DMS79 treated with DMSO at 0.1 percent for 48 hours (cell line): ENCODE measurements at places on chromosomes 6 and 20.

DNA sequence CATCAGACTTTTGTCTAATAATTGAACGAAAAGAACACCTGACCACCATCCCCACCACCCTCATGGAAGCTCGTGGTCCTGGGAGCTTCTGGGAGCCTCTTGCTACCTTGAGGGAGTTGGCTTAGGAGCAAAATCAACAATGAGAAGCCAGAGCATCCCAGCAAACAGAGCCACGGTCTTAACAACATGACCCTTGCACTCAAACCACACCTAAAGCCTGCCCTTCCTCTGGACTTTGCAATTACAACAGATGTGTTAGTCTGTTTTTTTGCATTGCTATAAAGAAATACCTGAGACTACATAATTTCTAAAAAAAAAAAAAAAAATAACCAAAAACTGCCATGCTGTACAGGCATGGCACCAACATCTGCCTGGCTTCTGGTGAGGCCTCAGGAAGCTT, 9.5 kb upstream of the RBM24 start:
- DNase-seq, result no peak

DNA sequence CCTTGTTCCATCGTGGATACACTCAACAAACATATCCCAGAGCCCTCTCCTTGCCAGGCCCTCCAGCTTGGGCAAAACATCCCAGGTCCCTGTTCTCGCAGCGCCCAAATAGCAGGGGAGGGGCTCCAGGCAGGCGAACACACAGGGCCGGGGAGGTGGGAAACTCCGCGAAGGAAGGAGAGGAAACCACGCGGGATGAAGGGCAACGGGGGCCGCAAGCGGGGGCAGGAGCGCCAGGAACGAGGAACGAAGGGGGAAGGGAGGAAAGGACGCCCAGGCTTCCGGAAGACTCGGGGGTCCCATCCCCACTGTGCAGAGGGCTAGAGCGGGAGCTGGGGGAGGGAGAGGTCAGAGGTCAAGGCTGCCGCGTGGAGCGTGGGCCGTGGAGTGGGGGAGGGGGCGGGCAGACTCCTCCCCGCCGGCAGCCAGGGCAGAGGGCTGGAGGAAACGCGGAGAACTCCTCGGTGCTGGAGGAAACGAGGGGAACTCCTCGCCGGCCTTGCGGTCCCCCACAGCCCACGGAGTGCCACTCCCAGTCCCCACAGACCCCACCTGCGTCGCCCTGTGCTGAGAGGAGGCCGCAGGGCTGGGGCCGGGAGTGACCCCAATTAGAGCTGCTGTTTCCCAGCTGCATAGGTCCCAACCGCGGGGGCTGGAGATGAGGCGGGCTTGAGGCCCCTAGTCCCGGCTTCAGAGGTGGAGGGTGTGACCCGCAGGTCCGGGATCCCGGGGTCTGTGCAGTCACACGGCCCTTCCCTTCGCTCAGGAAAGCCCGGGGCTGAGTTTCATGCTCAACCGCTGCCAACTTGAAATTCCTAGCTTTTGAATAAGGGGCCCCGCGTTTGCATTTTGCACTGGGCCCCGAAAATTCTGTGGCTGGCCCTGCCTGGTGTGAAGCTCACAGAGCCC, 1.2 kb upstream of the RBM38 start:
- no peak for DNase-seq

DNA sequence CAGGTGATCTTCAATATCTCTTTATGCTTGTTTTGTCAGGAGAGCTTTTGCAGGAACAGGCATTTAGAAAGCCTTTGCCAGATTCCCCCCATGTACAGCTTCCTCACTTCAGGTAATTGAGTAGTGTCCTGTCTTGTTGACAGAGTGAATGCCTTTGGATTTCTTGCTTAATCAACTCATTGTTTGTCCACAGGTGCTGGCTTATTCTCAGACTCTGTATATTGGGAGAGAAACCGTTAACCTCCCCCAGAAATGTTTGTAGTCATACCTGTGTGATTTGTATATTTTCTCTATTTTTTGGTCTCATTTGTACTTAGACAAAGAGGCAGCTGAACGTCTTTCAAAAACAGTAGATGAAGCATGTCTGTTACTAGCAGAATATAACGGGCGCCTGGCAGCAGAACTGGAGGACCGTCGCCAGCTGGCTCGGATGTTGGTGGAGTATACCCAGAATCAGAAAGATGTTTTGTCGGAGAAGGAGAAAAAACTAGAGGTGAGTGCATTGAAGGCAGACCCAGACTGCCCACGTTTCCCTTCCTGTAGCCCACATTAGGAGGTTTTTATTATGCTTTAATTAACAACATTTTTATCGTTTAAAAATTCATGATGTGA, 32.3 kb downstream of the RPRD1B start:
- no peak for DNase-seq

GRCh38 chr6:25042036-25042521, 106.3 kb upstream of the RIPOR2 start:
- DNase-seq, result peak; percentile 64

DNA sequence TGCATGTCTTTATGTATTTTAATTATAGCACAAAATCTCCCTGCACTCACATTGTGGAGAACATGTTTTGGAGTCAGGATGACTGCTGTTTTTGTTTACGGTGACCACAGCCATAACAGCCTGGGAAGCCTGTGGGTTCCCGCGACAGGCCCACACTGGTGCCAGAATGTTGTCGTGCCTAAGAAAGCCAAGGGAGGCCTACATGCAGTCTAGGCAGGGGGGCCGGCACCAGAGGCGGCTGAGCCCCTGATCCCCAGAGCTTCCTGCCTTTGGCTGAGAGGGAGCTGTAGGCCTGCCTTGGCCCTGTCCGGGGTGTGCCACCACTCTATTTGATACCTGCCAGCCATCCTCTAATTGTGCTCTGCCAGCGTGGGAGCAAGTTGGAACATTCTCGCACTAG, 46.7 kb downstream of the TBC1D7 start:
- no peak for DNase-seq

DNA sequence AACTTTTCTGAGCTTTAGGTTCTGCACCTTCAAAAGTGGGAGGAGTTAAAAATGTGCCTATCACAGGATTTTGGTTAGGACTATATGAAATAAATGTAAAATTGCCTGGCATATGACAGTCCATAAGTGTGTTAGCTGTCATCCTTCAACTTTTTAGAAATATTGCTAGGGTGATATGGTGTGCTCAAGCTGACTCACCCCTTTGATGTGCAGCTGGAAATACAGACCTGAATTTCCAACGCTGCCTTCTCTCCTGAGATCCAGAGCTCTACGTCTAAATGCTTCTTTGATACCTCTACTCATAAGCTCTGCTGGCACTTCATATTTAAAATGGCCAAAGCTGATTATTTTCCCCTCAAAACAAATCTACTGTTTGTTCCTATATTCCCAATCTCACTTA, 2.7 kb downstream of the SLC35B3 start:
- DNase-seq, result no peak

DNA sequence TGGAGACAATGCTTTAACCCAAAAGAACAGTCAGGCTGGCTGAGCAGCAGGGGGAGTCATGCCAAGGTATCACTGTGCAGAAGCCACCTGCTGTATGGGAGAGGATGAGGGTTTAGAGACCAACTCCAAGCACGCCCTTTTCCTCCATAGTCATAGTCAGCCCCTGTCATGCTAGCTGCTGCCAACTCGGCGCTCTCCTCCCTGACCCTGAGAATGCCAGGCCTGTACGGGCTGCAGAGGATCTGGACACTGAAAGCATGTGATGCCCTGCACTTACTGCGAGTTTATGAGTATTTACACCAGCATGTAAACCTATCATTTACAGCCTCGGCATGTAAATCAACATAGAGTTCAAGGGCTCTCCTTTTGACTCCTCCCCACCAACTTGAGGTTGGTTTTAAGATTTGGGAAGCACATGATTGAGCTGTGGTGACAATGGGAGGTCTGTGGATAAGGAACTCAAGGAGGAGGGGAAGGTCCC, 11.7 kb upstream of the SCUBE3 start:
- DNase-seq, result peak; percentile 46

DNA sequence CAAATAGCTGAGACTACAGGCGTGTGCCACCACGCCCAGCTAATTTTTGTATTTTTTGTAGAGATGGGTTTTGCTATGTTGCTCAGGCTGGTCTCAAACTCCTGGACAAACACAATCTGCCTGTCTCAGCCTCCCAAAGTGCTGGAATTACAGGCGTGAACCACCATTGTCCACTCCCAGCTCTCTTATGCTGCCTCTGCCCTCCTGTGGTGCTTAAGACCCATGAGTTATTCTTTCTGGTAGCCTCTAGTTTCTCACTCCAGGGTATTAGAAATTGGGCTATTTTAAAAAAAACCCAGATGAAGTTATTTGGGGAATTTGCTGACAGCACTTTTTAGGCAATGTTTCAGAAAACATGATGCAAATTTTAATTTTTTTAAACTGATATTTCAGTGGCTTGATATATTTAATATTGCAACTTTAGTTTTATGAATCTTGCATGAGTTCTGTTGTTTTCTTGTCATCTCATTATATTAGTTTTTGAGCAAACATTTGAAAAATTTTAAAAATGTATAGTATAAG, 114.0 kb upstream of the FOXO3 start:
- DNase-seq, result no peak

- no peak for DNase-seq
Measured at GRCh38 chr6:382883-383810, 8.4 kb upstream of the IRF4 start.

- DNase-seq, result no peak
Measured at GRCh38 chr6:33592595-33593413, 12.7 kb upstream of the BAK1 start.

DNA sequence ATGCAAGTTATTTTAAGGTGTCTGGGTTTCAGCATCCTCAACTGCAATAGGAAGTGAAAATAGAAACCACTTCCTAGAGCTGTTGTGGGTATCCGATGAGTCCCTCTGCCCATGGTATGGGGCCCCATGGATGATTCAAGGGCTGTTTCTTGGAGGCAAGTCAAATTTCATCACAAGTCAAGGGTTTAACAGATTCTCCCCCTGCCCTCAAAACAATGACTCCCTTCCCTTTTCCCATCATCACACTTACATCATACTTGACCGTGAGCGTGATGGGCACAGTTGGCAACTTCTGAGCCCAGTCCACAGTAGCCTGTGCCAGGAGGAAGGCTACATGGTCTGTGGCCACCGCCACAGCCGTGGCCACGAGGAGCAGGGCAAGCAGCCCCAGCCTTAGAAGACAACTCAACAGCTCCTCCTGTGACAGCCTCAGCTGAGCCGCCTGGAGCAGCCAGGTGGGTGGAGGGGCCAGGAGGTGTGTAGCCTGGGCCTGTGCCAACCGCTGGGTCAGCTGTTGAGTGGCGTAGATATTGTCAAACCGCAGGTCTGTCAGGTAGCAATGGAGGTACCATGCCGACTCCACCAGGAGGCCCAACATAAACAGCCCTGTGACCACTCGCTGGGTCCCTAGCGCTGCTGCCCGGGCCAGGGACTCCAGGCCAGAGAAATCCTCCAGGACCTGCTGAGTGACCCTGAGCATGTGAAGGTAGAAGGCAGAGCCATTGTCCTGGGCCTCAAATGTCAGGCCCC, 5.2 kb downstream of the OCSTAMP start:
- DNase-seq, result no peak

DNA sequence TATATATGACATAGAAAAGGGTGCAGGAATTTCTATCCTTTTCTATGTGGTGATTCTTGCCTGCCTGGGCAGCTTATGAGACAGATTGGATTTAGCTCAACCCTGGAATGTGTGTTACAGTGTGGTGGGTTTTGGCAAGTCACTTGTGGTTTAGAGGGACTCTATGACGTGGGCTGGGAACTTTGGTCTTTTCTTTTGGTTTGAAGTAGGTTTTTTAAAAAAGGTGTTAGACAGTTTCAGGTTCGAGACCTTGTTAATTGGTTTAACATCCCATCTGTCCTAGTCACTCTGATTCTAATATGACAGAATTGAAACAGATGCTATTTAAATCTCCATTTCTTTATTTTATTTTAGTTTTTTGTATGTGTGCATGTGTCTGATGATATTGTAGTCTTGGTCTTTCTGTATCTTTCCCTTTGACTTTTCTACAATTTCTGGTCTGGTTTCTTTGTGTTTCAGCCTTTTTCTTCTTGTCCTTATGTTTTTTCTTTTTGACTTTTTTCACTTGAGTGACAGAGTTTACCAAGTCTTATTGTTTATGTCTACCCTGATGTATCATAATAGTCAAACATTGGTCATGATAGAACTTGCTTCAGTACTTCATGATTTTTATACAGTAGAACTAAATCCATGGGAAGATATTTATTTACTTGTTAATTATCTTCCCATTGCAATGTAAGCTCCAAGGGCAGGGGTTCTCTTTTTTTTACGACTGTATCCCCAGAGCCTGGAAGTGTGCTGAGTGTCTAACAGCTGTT, 174.3 kb downstream of the CDKAL1 start:
- peak; percentile 87 for DNase-seq

- no peak for DNase-seq
Measured at GRCh38 chr6:82954937-82955577, 110.6 kb downstream of the UBE3D start.

DNA sequence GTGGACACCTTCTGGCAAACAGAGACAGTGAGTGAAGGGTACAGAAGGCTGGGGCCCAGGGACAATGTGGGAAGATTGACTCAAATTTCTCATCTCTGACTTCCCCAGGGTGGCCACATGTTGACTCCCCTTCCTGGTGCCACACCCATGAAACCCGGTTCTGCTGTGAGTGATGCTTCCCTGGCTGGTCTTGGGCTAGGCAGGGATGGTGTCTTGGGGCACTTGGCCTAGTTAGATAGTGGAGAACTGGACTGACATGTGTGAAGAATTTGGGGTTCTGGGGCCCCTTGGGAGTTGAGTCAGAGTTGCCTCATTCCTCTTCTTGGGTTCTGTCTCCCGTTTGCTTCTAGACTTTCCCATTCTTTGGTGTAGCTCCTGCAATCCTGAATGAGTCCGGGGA, 34.2 kb downstream of the GSS start:
- no peak for DNase-seq

DNA sequence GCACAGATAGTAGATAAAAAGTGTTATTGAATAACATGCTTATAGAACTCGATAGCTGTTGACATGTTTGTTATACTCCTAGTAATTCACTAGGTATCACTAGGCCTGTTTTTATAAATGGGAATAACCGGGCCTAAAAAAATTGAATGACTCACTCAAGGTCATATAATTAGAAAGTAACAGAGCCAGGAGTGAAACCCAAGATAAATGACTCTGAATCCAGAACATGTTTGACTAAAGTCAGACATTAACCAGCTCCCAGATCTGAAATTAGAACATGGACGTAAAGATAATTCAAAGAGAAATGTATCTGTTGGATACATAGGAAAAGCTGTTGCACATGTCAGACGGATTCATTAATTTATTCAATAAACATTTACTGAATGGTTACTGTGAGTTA, 26.9 kb downstream of the RGS17 start:
- no peak for DNase-seq
